ENCODE measurements at places on chromosomes 16 and 17.

- DNase-seq, result no peak
Observed at GRCh38 chr16:54277845-54278703, 8.5 kb downstream of the IRX3 start.

DNA sequence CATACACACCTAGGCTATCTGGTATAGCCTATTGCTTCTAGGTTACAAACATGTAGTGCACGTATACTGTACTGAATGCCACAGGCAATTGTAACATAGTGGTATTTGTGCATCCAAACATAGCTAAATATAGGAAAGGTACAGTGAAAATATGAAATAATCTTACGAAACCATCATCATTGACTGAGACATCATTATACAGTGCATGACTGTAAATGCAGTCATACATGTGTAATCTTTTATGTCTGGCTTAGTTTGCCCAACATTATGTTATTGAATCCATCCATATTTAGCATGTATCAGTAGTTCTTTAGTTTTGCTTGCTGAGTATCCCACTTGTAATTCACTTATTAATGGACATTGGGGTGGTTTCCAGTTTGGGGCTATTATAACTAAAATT, 124.9 kb downstream of the CYLD start:
- no peak for DNase-seq

GRCh38 chr17:6269478-6269877, 165.4 kb downstream of the AIPL1 start:
- DNase-seq, result no peak

GRCh38 chr16:83926726-83927397, 26.2 kb upstream of the OSGIN1 start:
- DNase-seq, result peak; percentile 91

DNA sequence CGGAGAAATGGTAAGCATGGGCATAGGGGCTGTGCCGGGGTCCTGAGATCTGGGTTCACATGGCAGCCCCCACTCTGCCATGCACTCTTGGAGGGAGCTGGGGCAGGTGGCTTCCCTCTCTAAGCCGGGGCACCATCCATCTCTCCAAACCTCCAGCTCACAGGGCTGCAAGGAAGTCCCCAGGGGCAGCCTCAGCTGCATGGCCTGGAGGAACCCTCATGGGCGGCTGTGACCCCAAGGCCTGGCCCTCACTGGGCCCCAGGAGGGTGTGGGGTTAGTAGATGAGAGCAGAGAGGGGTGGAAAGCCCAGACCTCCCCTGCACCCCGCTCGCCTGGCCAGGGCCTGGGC, 2.6 kb downstream of the CTRB2 start:
- peak; percentile 33 for DNase-seq

- DNase-seq, result no peak
Observed at GRCh38 chr16:74455213-74455612, 33.9 kb upstream of the CLEC18B start.

DNA sequence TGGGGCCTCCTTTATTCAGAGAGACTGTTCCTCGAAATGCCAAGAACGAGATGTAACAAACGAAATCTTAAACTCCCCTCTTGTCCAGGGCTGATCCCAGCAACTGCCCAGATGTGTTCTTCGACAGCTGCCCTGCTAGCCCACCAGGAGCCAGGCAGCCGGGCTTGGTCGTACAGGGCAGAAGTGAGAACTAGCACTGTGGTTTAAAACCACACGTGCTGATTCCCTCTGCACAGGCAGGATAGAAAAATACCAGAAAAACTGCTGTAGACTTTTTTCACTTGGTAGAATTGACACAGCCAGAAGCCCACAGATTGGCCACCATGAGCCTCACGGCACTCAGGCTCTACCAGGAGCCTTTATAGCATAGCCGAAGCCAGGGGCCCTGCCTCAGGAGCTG, 33.1 kb downstream of the PLD6 start:
- DNase-seq, result no peak

- DNase-seq, result peak; percentile 54
Observed at GRCh38 chr17:82112181-82112913, 14.3 kb upstream of the FASN start.

DNA sequence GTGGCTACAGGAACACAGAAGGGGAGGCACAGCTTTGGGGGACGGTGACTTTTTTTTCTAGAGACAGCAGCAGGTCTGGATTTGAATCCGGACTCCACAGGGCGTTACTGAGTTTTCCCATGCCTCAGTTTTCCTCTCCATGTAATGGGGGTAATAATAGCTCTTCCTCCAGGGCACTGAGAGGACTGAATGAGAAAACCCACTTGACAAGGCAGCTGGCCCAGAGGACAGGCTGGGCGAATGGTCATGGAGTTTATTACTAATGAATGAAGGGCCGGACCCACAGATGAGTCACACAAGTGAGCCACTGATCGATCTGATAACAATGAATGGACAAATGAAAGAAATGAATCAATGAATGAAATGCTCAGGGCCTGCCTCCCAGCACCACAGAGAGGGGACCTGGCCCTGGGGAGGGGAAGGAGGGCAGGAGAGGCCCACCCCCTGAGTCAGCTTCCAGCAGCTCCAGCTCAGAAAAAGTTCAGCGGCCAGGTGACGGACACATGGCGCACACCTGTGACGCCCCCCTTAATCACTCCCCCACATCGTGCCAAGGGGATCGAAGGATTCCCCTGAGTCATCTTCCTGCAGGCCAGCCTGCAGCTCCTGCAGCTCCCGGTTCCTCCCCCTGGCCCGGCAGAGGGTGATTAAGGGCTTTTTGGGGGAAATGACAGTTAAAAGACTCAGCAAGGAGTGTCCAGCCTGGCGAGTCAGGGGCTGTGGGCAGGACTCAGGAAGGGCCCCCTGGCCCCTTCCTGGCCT, 54.3 kb downstream of the SOCS1 start:
- DNase-seq, result peak; percentile 66

GRCh38 chr16:48053418-48053745, 102.4 kb downstream of the ABCC12 start:
- no peak for DNase-seq

- DNase-seq, result no peak
Observed at GRCh38 chr16:48613061-48613957, 3.3 kb upstream of the N4BP1 start.

GRCh38 chr17:73292031-73292531, 19.7 kb downstream of the CDC42EP4 start:
- peak; percentile 84 for DNase-seq

DNA sequence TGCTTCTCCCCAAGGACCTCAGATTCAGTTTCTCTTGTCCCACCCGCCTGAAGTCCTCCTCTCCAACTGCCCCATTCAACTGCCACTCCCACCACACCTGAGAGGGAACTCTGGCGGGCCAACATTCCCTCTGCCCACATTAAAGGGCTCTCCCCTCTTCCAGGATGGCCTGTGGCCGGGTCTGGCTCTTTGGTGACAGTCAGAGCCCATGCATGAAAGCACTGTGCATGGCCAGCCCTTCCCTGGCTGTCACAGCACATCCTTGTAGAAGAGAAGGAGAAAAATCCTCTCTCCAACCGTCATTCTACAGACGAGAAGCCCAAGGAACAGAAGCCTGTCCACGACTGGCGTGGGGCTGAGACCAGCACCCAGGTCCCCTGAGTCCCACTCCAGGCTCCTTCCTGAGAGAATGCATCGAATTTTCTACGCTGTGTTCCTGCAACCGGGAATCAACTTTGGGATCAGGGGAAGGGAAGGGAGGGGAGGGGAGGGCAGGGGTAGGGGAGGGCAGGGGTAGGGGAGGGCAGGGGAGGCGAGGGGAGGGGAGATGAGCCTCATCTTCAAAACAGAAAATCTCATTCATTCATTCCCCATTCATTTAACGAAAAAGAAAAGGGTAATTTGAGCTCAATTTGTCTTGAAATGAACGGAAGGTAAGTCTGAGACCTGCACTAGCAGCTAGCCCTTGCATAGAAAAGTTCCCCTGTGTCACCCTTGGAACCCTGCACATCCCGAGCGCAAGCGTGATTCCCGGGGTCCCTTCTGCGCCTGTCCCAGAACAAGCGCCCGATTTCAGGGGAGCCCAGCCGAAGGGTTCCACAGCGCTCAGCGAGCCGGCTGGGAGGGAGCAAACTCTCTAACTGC, at the start of gene ABCC12:
TSS of gene ABCC12 (minus strand) at position 68 of the 864 bp plus-strand sequence. CDS start 9,569 bp downstream, outside the sequence.
- DNase-seq, result no peak
